NCI-H774 (cell line): ENCODE measurements at places on chromosomes 5 and 9.

DNA sequence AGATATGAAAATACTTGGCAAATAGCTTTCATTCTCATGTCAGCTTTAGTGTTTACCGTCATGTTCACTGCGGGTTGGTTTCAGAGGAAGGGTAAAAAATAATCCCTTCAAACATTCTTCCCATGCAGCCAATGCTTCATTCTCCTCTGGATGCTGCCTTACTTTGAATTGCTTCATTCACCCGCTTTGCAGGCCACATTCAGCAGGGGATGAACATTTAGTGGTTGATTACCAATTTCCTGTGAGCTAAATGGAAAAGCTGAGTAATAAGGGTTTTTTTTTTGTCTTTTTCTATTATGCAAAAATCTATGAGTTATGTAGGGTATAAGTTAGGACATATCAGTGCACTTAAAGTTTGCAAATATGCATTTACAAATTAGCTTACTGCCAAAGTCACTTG lies 96.3 kb upstream of the MEF2C start:
- no peak for DNase-seq

GRCh38 chr5:74432721-74433120 lies 207.8 kb downstream of the ENC1 start:
- DNase-seq: no peak

DNA sequence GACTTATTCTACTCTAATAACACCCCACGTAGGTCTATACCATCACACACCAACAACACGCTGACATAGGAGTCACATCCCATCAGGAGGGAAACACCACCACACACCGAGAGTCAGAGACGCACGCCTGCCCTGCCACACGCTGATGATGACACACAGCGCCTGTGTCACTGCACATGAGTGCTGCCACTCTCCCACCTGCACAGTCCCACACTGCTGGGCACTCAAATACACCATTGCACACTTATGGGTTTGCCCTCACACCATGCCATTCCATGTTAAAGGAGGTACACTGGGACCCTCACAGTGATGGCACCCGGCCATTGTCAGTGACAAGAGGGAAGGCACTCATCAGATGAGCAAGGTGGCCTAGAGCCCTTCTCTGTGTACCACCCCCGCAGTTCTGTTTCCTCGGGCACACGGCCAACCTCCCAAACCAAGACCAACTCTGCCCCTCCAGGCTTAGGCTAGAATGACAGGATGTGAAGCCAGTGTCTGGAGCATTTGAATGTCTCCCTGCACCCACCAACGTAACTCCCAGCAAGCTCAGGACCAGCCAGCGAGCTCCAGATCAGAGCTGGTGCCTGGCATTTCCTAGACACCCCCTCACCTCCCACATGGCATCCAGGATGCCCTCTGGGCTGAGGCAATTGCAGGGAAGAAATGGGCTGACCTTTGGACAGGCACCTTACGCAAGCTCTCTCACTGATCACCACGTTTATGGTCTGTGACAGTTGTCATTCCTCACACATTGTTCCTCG lies 3.6 kb upstream of the CPLX2 start:
- DNase-seq: peak; percentile 44

- DNase-seq: no peak
Measured at GRCh38 chr9:93161786-93162562, 22.0 kb upstream of the WNK2 start.

DNA sequence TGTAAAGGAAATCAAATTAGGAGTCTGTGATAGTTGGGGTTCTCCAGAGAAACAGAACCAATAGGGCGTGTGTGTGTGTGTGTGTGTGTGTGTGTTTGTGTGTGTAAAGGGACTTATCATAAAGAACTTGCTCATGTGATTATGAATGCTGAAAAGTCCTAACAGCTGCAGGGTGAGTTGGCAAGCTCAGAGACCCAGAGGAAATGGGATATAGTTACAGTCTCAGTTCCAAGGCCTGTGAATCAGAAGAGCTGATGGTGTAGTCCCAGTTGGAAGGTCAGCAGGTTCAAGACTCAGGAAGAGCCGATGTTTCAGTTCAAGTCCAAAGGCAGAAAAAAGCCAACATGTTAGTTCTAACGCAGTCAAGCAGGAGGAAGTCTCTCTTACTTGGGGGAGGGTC lies 214.2 kb downstream of the ELAVL2 start:
- no peak for DNase-seq

- no peak for DNase-seq
Measured at GRCh38 chr5:67610186-67610912, 413.8 kb upstream of the CD180 start.

- no peak for DNase-seq
Measured at GRCh38 chr5:37554405-37554739, 175.3 kb downstream of the WDR70 start.

DNA sequence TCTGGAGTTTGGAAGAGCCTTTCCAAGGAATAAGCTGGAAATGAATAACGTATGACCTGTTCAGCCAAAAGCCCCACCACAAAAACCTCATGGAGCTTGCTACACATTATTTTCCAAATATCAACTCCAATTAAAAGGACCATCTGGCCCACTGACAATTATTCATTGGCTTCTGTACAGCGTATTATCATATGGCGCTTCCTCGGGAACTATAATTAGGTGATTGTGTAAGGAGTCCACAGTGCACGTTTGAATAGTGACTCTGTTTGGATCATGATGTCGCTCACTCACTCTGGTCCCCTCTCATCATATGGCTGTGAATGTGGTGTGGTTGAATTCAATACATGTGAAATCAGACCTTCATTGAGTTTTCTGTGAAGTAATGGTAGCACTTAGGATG lies 52.1 kb downstream of the GDNF start:
- DNase-seq: no peak
